ENCODE measurements at places on chromosomes 6 and 20. TPM values are rescaled to one million over a fixed set of nuclear protein-coding genes. Genes with fewer than 3 reads are reported as not detected.
A peak's percentile ranks its signal among the peaks of the same experiment; 100 is the strongest.

GRCh38 chr6:32393665-32394420, 13.1 kb downstream of the BTNL2 start:
- peaks cover 4% of the 10 kb centered on the region for H3K4me1 ChIP-seq
- H3K27me3 ChIP-seq: peaks cover 19% of the 10 kb centered on the region
- H3K27ac ChIP-seq: no peak overlapping the region
- no peaks in the 10 kb centered on the region for H3K36me3 ChIP-seq
- no peak for DNase-seq

Gene MUCL3
- total RNA-seq: not detected

DNA sequence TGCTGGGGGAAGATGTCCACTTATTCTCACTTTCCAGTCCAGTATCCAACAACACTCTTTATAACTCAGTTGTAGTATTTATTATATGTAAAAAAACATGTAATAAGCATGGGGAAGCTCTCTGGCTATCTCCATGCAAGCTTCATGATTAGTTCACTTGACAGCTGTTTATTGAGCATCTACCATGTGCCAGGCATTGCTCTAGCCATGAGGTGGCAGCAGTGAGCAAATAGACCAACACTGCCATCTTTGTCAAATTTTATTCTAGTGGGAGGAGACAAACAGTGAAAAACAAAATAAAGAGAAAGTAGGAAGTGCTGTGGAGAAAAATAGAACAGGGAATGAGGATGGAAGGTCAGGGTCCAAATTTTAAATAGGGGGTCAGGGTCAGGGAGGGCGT, 131.8 kb downstream of the CFAP61 start:
- no peaks in the 10 kb centered on the region for H3K4me1 ChIP-seq
- no peaks in the 10 kb centered on the region for H3K36me3 ChIP-seq
- H3K27me3 ChIP-seq: no peaks in the 10 kb centered on the region

GRCh38 chr6:50585441-50586330, 127.6 kb upstream of the TFAP2D start:
- no peak for DNase-seq
- no peaks in the 10 kb centered on the region for H3K36me3 ChIP-seq
- no peaks in the 10 kb centered on the region for H3K27me3 ChIP-seq
- no peaks in the 10 kb centered on the region for H3K4me1 ChIP-seq

Gene LGSN
- not detected for total RNA-seq

Gene VGLL2
- total RNA-seq: not detected

DNA sequence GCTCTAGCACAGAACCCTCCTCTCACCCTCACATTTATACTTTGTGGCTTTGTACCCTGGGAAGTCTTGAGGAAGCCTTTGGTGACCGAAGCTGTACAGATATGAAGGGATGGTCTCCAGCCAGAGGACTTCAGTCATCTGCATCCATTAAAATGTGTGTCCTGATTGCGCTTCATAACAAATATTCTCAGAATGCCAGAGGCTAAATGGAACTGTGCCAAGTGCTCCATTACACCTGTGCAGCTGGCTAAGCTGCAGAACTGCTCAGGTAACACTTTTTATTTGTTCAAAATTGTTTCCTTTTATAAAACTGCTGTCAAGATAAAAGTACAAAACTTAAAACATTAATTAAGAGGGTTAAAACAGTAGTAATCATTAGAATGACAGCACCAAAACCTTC, 22.3 kb downstream of the TPBG start:
- DNase-seq: no peak
- no peaks in the 10 kb centered on the region for H3K4me1 ChIP-seq
- no peaks in the 10 kb centered on the region for H3K36me3 ChIP-seq
- no peak overlapping the region for H3K4me3 ChIP-seq
- no peaks in the 10 kb centered on the region for H3K27me3 ChIP-seq
- H3K27ac ChIP-seq: no peak overlapping the region

GRCh38 chr6:20575704-20576451, 41.6 kb downstream of the CDKAL1 start:
- H3K27me3 ChIP-seq: no peaks in the 10 kb centered on the region
- H3K27ac ChIP-seq: no peak overlapping the region
- peaks cover 46% of the 10 kb centered on the region for H3K36me3 ChIP-seq
- H3K4me3 ChIP-seq: no peak overlapping the region

DNA sequence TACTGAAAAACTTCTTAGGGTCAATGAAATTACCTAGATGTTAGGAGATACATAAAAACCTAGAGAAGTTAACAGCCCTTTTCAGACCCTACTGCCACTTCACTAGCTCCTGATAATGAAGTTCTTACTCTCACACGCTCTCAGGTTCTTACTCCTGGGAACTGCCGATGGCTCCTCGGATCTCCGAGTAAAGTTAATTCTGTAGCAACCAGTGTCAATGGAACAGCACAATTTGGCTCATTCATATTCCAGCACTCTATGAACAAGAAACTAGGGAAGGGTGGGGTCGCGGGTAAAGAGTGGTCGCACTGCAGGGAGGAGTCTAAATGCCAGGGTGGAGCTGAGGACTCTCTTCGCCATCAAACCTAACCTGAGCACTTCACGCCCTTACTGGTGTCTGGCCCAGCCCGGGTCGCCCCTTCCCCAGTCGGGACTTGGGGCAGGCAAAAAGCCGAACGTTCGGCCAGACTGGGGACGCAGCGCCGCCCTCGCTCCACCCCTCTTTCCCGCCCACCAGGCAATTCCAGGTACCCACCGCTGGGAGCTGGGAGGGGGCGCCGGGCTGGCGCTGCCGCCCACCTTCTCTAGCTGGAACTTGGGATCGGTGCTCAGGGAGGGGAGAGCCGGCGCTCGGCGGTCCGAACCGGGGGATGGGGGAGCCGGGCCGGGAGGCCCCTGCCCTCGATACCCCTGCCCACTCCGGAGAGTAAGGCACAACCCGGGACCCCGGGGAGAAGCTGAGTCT, 744 bp downstream of the RAB23 start:
- peak; percentile 33 for DNase-seq
- peaks cover 32% of the 10 kb centered on the region for H3K4me1 ChIP-seq
- H3K27ac ChIP-seq: peak overlapping the region; percentile 56
- peaks cover 9% of the 10 kb centered on the region for H3K36me3 ChIP-seq
- peak overlapping the region; percentile 87 for H3K4me3 ChIP-seq

- H3K4me3 ChIP-seq: no peak overlapping the region
- H3K27ac ChIP-seq: no peak overlapping the region
- DNase-seq: no peak
- H3K36me3 ChIP-seq: no peaks in the 10 kb centered on the region
Measured at GRCh38 chr6:101482606-101483005, 89.1 kb downstream of the GRIK2 start.

DNA sequence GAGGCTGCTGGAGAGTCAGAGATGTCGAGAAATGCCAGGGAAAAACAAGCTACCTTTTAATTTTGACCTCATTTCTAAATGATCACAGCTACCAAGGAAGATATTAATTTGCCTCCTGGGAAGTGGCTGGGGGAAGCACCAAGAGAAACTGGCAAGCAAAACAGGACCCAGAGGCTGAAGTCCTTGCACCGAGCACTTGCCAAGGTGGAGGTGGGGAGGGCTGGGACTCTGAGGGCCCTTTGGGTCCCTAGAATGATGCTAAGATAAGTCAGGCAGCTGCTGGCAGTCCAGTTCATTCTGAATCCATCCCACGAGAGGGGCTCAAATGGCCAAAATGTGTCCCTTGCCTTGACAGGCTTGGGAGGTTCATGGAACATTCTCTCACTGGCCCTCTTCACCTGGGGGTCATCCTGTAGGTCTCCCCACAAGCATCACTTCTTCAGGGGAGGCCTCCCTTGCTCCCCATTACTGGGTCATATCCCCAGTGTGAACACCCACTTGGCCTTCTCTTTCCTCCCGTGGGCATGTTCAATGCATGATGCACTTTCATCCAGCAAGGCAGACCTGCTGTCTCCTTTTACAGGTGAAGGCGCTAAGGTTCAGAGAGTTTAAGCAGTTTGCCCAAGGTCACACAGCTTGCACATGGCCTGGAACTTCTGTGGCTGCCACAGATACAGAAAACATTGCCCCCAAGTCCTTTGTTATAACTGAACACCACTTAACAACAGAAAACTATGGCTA, 39.1 kb upstream of the BLCAP start:
- no peaks in the 10 kb centered on the region for H3K4me1 ChIP-seq
- H3K4me3 ChIP-seq: no peak overlapping the region
- no peaks in the 10 kb centered on the region for H3K36me3 ChIP-seq
- H3K27ac ChIP-seq: no peak overlapping the region

GRCh38 chr6:11275598-11275997, 43.1 kb upstream of the NEDD9 start:
- H3K36me3 ChIP-seq: peaks cover 64% of the 10 kb centered on the region
- DNase-seq: no peak
- H3K4me3 ChIP-seq: no peak overlapping the region
- H3K4me1 ChIP-seq: peaks cover 42% of the 10 kb centered on the region
- peak overlapping the region; percentile 65 for H3K27ac ChIP-seq

GRCh38 chr6:130466748-130467061, 100.9 kb downstream of the TMEM200A start:
- no peak overlapping the region for H3K4me3 ChIP-seq
- no peaks in the 10 kb centered on the region for H3K36me3 ChIP-seq
- peaks cover 8% of the 10 kb centered on the region for H3K4me1 ChIP-seq
- DNase-seq: no peak

- H3K4me1 ChIP-seq: no peaks in the 10 kb centered on the region
- no peak overlapping the region for H3K27ac ChIP-seq
- no peaks in the 10 kb centered on the region for H3K36me3 ChIP-seq
- H3K27me3 ChIP-seq: no peaks in the 10 kb centered on the region
- DNase-seq: no peak
Measured at GRCh38 chr20:15196547-15197255, 859.3 kb upstream of the FLRT3 start.

DNA sequence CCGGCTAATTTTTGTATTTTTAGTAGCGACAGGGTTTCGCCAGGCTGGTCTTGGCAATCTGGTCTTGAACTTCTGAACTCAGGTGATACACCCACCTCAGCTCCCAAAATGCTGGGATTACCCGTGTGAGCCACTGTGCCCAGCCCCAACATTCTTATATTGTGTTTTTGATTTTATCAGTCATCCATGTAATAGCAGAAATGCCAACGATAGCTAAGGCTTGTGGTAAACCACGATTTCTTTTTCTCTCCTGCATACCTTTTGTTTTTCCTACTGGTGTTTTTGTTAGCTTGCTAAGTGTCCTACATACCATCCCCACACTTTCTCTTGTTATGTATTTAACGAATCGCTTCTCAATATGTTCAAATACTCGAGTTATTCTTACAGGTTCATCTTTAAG, 12.1 kb downstream of the PHACTR2 start:
- DNase-seq: no peak
- peaks cover 28% of the 10 kb centered on the region for H3K4me1 ChIP-seq
- H3K27me3 ChIP-seq: no peaks in the 10 kb centered on the region

DNA sequence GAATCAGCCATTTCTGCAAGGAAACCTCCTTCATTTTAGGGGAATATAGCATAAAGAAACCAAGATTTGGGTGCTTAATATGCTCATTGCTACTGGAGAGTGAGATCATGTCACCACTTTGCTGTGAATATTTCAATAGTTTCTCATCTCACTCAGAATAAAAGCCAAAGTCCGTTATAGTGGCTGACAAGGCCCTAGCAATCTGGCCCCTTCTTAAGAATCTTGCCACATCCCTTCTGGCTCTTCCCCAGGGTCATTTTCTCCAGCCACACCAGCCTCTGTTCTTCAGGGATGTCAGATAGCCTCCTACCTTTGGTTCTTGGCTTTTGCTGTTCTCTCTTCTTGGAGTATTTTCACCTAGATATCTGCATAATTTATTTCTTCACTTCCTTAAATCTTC, 24.8 kb upstream of the MLIP start:
- no peaks in the 10 kb centered on the region for H3K4me1 ChIP-seq
- no peaks in the 10 kb centered on the region for H3K27me3 ChIP-seq
- no peak overlapping the region for H3K27ac ChIP-seq
- no peak for DNase-seq
- no peak overlapping the region for H3K4me3 ChIP-seq

DNA sequence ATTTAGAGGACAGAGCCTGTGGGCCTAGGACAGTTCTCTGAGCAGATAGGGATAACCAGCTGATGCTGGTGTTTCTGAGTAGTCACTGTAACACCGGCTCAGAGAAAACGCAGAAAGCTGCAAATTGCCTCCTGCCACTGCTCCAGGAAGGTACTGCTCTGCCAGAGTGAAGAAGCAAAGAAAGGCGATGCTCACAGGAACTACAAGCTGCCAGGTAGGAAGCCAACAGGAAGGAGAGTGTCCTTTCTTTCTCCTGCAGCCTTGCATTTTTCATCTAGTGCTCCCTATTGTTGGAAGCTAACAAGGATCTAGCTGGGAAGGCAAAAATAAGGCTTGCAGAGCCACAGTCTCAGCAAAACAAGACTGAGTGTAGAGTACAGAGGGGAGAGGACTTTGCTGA, 70.7 kb upstream of the RAB32 start:
- no peaks in the 10 kb centered on the region for H3K27me3 ChIP-seq
- H3K27ac ChIP-seq: no peak overlapping the region

Gene EDN1
- 0.09 TPM for total RNA-seq

Gene RSPO3
- total RNA-seq: not detected

GRCh38 chr20:22223236-22223635, 361.1 kb downstream of the FOXA2 start:
- no peaks in the 10 kb centered on the region for H3K4me1 ChIP-seq
- no peaks in the 10 kb centered on the region for H3K27me3 ChIP-seq
- no peak for DNase-seq
- H3K4me3 ChIP-seq: no peak overlapping the region
- H3K27ac ChIP-seq: no peak overlapping the region
